CD4-positive, alpha-beta T cell treated with Interleukin-2 at 100 ng/mL for 4 hours (primary cell): ENCODE measurements at places on chromosomes 2 and 18.
A peak's percentile ranks its signal among the peaks of the same experiment; 100 is the strongest.

- no peak for DNase-seq
These were observed 30.4 kb upstream of the SEMA4C start for GRCh38 chr2:96900237-96900636.

DNA sequence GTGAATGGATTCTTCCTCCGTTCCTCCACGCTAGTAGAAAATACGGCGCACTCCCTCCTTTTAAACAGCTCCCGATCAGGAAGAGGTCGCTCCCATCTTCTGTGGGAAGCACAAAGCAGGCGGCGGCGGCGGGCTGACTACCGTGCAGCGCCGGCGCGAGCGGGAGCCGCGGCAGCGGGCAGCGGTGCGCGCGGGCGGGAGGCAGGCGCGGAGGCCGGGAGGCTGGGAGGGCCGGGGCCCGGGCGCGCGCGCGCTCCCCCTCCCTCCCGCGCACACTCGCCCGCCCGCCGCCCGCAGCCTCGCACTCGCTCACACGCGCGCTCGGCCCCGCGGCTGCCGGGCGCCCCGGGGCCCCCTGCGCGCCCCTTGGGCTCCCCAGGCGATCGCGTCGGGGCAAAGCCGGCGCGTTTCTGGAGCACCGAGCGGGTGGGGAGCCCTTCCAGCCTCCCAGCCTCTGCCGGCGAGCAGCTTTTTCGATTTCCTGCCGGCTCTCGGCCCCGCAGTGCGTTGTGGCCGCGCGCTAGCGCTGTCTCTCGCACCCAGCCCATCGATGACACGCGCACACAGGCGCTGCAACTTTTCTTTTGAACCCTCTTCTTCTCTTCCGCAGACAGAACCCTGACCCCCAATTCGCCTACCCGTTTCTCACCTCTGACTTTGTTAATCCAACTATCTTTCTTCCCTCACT is at the start of gene SLC8A1:
Gene SLC8A1, minus strand, starts transcription at position 173 of the 688 bp plus-strand sequence.
- no peak for DNase-seq

- no peak for DNase-seq
These were observed 261.8 kb downstream of the ERBB4 start for GRCh38 chr2:212276813-212277212.

- no peak for DNase-seq
These were observed 1.6 kb downstream of the CNDP2 start for GRCh38 chr18:74497778-74498177.

DNA sequence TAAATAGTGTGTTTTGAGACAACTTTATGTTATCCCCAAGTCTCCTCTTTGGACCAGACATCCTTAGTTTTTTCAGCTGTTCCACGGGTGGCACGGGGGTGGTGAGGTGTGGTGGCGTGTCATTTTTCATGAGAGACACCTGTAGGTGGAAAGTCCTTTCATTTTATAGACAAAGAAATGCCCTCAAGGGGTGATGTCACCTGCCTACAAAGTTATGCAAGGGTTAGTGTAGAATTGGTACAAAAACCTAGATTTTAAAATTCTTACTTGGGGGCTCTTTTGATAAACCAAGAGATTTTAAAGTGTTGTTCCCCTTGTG is 15.3 kb downstream of the CTDP1 start:
- no peak for DNase-seq

DNA sequence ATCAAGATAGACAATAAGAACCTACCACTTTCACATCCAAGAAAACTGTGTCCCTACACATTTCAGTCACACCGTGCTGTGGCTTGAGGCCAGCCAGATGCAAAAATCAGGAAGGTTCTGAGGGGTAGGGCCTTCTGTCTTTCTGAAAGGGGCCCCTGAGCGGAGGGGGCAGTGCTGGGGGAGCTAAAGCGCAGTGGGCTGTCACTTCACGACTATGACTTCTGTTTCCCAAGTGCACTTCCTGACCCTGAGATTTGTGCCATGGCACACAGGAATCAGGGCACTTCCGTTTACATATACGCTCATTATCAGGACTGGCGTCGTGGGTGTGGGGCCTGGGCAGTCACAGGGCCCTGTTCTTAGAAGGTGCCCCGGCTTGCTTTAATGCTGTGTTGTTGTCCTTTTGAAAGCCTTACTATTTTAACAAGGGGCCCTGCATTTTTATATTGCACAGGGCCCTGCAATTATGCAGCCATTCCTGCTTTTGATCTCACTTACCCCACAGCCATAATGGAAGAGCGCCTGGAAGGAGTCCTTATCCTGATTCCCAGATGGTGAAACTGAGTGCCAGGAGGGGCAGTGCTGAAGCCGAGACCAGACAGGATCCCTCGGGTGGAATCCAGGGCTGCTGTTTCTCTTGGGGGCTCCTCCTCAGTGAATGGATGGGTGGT is 620 bp downstream of the NGEF start:
- no peak for DNase-seq

- no peak for DNase-seq
These were observed at the start of gene FHOD3 for GRCh38 chr18:36297417-36298125. Gene FHOD3 (plus strand): TSS chr18:36297713. CDS start chr18:36297836, 123 bp downstream.

- DNase-seq: no peak
These were observed 64.8 kb upstream of the EML6 start for GRCh38 chr2:54658564-54659071.

GRCh38 chr2:20595439-20596192 is 55.3 kb downstream of the HS1BP3 start:
- no peak for DNase-seq

- no peak for DNase-seq
These were observed 92.4 kb upstream of the ZFP36L2 start for GRCh38 chr2:43318791-43319190.

DNA sequence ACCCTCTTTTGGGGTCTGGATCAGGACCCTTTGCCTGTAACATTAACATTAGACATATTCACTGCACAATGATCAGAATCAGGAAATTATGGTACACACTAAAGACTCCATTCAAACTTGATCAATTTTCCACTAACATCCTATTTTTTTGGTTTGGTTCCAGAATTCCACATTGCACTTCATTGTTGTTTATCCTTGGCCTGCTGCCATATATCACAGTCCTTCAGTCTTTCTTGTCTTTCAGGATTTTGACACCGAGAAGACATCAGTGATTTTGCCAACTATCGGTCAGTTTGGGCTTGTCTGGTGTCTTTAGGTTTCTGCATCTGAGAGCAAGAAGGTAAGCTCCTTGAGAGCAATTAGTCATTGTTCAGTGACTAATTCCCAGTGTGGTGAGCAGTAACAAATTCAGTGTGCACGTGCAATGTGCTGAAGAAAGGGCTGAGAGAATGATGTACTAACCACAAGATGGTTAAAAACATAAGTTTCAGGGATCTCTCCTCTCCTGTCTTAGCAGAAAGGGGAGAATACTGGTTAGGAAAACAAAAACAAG is 23.5 kb downstream of the MARCHF4 start:
- peak; percentile 44 for DNase-seq

DNA sequence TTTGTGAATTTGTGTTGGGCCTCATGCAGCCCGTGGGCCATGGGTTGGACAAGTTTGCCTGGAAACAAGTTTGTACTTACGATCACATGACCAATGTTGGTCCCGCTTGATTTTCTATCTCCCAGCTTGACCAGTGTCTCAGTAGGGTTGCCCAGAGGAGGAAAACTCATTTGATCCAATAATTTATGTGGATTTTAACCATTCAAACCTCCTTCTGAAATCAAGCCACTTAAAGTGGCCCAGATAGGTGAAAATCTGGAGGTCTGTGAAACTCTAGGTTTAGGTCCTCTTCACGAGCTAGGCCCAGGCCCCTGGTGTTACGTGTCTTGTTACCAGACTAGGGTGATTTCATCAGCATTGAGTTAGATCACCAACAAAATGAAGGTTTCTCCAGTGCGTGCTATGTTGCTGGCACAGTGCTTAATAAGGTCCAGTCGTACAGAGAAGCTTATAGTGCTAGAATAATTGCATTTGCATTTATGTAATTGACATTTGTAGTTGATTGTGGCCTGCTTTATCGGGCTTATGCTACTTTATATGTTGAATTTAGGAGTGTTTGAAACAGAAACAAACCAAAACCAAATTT is 4.4 kb downstream of the ACTR2 start:
- no peak for DNase-seq
